ENCODE measurements at places on chromosomes 7 and 10. TPM values are rescaled to one million over a fixed set of nuclear protein-coding genes. Genes with fewer than 3 reads are reported as not detected.

IRF5 gene
- 5.3 TPM for total RNA-seq

AGBL3 gene
- total RNA-seq, result 7.8 TPM

SDK1 gene
- 15.1 TPM for total RNA-seq

GRM3 gene
- total RNA-seq, result 0.21 TPM

HECW1 gene
- 0.16 TPM for total RNA-seq

ACTL6B gene
- total RNA-seq, result 0.69 TPM

ELFN1 gene
- 2.5 TPM for total RNA-seq

CSTF2T gene
- 31.5 TPM for total RNA-seq

GCK gene
- total RNA-seq, result 1.4 TPM

TBX20 gene
- total RNA-seq, result 14.0 TPM

PHYHIPL gene
- total RNA-seq, result 0.85 TPM

NPC1L1 gene
- not detected for total RNA-seq

TMEM120A gene
- 17.8 TPM for total RNA-seq

TET1 gene
- 41.6 TPM for total RNA-seq

EPDR1 gene
- 12.3 TPM for total RNA-seq

SCART1 gene
- total RNA-seq, result 3.3 TPM

GJD4 gene
- total RNA-seq, result not detected

TAS2R4 gene
- total RNA-seq, result 8.1 TPM

COA1 gene
- total RNA-seq, result 75.0 TPM

ZMIZ2 gene
- 13.3 TPM for total RNA-seq

DPYSL4 gene
- 1.7 TPM for total RNA-seq

VSTM4 gene
- total RNA-seq, result 60.2 TPM

CXCL12 gene
- total RNA-seq, result 154 TPM

LBX1 gene
- not detected for total RNA-seq

DOCK4 gene
- 46.5 TPM for total RNA-seq

FGL2 gene
- 222 TPM for total RNA-seq

LRRC17 gene
- total RNA-seq, result 200 TPM

CISD1 gene
- 22.9 TPM for total RNA-seq

Measured in urinary bladder (tissue), 4 donors.